ENCODE measurements at places on chromosomes 3 and 15.
A peak's percentile ranks its signal among the peaks of the same experiment; 100 is the strongest.

- peak; percentile 88 for DNase-seq
Observed at GRCh38 chr15:29888646-29889045, 66.4 kb upstream of the TJP1 start.

DNA sequence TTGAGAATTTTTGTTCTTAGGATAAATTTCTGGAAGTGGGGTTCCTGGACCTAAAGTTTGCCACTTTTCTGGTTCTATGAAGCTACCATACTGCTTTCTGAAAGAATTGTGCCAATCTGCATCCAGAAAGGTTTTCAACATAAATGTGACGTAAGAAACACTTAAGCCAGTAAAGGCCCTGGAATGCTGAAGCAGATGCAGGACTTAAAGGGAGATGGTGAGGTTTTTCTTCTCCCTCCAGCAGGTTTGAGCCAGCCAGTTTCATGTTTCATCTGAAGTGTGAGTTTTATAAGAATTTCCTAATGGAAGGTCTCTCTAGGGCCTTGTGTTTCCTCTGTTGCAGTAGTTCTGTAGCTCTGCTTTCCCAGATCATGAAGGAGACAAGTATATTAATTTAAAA, 33.1 kb downstream of the ZNF592 start:
- DNase-seq: no peak

- no peak for DNase-seq
Observed at GRCh38 chr3:60010781-60011180, 961.0 kb upstream of the CFAP20DC start.

DNA sequence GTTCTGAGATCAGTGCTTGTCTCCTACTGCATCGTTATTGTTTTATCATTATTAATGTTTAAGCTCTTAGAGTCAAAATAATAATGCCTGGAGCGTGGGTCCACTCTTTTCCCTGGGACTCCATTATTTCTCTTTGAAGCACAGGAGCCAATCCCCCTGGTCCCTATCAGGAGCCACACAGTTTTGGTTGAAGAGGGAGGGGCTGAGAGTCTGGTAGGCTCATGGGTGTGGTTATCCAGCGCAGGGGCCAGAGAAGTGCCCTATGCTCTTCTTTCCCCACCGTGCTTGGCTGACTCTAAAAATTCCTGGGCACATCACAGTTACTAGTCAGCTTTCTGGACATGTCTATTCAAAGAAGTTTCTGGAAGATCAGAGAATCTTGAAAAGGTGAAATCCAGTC, 121.5 kb downstream of the DNAJB8 start:
- no peak for DNase-seq

DNA sequence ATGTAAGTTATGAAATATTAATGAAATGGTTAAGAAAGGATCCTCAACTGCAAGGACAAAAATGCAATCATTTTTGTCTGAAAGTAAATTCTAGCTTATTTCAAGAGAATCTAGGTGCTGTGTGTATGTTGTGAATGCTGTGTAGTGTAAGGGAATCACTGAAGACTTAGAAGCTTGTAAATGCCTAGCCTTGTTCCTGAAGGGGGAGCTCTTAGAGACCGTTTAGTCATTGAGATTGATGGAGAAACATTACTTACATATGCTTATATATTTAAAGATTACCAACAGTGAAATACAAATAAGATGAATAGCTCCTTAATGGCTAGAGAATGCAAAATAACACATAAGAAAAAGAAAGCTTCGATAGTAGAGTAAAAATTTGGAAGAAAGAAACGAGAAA, 67.9 kb downstream of the CNTN4 start:
- DNase-seq: no peak

GRCh38 chr3:62631488-62631887, 243.7 kb downstream of the CADPS start:
- DNase-seq: no peak

DNA sequence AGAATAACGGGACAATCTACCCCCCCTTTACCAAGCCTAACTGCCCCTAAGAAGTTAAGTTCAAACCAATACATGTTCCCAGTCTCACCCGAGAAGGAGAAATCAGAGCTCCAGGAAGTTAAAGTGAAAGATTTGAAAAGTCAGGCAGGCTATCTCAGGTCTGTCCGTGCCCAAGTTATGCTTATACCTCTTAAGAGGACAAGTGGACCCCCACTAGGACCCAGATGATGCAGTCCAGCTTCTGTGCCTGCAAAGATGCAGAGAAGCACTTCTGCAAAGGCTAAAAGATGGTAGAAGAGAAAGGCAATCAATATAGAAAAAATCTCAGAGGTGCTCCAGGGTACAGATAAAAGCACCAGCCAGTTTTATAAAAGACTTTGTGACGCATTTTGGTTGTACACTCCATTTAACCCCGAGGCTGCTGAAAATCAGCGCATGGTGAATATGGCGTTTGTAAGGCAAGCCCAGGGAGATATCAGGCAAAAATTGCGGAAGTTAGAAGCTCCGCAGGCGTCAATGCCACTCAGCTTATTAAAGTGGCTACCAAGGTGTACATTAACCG, 9.8 kb upstream of the SLC9C1 start:
- peak; percentile 20 for DNase-seq

DNA sequence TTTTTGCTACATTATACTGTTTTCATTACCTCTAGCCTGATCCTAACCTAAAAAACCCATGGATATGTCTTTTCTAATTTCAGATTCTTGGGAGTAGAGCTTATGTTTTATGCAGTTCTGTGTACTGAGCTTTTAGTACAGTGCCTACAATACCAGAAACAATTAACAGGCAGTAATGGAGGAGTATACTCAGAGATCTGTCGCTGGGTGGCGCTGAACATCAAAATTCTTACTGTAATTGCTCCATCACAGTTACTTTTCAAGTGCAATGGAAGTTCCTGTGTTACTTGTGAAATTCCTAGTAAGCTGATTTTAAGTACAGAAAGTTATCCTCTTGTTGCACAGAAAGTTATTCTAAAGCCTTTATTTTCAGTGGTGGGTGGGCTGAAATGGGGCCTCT, 66.9 kb downstream of the RNF13 start:
- peak; percentile 69 for DNase-seq

DNA sequence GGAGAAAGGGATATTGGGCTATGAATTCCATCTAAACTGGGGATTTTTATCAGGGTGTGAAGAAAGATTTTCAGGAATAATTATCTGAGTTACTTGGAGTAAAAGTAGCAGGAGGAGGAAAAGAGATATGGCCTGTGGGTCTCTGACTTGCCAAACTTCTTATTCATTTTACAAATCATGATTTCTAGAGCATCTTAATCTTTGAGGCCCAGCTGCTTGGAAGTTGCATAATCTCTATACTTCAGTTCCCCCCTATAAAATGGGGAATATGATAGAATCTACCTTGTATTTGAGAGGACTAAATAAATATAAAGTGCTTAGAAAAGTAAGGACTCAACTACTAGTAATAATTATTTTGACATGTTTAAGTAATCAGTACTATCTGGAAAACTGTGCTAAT, 11.0 kb upstream of the GABPB1 start:
- no peak for DNase-seq

DNA sequence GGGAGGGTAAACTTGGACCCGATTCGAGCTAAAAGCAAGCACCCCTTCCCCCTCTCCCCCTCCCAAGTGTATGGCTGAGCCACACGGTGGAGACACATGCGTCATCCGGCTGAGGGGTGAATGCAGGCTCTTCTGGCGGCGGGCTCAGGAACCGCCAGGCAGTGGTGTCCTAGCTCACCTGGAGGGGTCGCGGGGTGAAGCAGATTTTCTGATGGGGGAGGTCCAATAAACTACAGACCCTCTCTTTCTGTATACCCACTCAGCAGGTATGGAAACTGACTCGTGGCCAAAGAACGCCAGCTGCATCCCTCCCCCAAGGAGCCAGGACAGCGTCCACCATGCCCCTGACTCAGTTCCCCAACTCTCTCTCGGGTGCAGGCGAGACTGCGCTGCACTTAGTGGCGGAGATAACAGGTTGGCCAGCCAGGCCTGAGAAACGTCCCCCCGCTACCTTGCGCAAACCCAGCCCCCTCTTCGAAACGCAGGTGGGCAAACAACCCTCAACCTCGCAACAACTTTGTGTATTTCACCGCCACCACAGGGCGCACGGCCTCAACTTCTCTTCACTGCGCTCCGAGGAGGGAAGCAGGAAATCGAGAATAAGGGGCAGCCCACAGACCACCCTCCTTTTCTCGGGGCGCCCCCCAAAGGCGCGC, 1.3 kb downstream of the MAGI1 start:
- peak; percentile 38 for DNase-seq

GRCh38 chr3:71989165-71989564, 204.2 kb upstream of the PROK2 start:
- peak; percentile 15 for DNase-seq

DNA sequence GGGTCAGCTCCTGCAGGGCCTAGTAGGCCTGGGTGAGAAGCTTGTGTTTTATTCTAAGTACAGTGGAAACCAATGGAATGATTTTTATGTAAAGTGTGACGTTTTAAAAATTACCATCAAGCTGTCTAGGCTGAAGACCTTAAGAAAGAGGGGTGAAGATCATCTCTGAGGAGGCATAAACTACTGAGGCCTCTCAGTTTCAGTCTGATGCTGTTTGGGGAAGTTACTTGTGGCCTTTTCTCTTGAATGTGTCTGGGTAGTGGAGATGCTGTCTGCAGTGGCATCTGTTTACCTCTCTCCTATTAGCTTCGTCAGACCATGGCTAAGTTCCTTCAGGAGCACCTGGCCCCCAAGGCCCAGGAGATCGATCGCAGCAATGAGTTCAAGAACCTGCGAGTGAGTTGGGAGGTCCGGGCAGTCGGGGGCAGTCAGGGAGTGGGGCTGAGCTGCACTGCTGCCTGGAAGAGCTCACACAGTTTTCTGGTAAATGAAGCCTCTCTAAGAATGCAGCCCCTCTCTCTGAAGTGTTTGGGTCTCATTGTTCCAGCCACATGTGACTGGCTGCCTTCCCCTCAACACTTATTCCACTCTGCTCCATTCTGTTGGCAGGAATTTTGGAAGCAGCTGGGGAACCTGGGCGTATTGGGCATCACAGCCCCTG, 1.9 kb downstream of the IVD start:
- DNase-seq: no peak

DNA sequence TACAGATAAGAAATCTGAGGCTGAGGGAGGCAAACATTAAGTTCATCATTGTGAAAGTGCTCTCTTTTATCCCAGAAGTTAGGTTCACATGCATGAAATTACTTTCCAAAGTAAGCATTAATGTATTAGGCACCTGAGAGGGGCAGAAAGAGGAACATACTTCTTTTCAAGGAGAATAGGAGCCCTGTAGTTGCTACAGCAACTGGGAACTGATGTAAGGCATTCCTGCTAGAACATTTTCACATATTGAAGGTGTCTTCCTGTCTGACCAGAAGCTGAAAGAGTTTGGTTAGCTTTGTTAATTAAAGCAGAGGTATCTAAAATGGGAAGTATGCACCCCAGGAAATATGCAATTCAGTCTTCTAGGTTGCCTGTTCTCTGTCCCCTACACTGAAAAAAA, 65.5 kb upstream of the ZBTB20 start:
- no peak for DNase-seq

- peak; percentile 93 for DNase-seq
Observed at GRCh38 chr15:84684092-84684491, 26.1 kb upstream of the NMB start.

- peak; percentile 65 for DNase-seq
Observed at GRCh38 chr3:149013726-149014125, 22.4 kb downstream of the GYG1 start.

DNA sequence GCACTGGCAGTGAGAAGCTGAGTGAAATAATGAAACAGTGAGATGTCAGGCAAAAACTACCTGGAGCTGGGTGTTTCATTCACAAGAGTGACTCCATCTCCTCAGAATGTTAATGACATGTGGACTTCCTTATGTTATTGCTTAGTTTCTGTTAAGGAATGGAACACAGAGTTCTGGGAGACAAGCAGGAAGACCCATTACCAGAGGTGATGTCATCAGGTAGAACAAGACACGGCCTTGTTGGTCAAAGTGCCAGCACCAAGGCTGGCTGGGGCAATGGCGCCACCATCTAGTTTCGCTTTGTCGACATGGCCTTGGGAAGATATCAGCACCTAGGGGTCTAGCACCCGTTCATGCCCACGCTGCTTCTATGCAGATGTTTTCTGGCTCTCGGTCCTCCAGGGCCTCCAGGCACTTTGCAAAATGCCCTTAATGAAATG, 252.2 kb downstream of the FAM43A start:
- no peak for DNase-seq

- no peak for DNase-seq
Observed at GRCh38 chr15:65771870-65772269, 20.2 kb downstream of the DENND4A start.

- DNase-seq: no peak
Observed at GRCh38 chr15:68353421-68354135, 76.0 kb downstream of the FEM1B start.

- DNase-seq: peak; percentile 79
Observed at GRCh38 chr15:52005748-52006701, 13.0 kb upstream of the MAPK6 start.

DNA sequence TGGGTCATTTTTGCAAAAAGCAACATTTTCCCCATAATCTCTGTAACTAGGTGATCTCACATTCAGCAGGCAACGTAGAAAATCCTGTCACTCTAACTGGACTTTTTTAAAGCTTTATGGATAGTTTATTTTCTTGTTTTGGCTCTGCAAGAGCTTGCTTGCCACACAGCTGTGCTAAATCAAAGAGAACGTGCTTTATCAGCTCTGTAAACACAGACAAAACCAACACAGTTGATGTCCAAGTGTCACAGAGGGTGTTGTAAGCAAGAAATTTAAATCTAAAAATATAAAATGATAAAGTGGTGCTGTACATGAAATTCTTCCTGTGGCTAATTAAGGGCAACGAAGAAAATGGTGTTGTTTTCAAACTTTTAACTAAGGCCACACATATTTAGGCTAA, 97.5 kb upstream of the STAC start:
- no peak for DNase-seq

DNA sequence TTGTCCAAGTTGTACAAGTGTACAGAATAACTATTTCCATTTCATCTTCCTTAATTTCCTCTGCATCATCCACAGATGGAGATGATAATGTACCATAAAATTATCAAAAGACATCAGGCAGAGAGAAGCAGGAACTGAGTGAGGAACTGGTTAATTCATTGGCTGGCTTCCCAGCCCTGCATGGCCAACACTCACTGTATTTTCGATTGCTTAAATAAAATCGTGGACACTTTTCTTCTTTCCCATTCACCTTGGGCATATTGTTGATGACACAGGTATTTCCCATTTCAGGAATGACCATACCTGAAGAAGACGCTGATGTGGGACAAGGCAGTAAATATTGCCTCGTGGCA, 144.2 kb upstream of the ABHD17C start:
- DNase-seq: peak; percentile 50

Data from brain microvascular endothelial cell (primary cell).